ENCODE measurements at places on chromosomes 12 and 14. TPM values are rescaled to one million over a fixed set of nuclear protein-coding genes. Genes with fewer than 3 reads are reported as not detected.

The BMP4 gene
- total RNA-seq: not detected

The SOX5 gene
- total RNA-seq: 394 TPM

The HOXC6 gene
- not detected for total RNA-seq

The KRT74 gene
- not detected for total RNA-seq

The ZFHX2 gene
- total RNA-seq: 5.0 TPM

The EFS gene
- 24.1 TPM for total RNA-seq

The NEUROD4 gene
- 4.4 TPM for total RNA-seq

The SERPINA12 gene
- not detected for total RNA-seq

The SLC11A2 gene
- 154 TPM for total RNA-seq

The CLECL1 gene
- total RNA-seq: not detected

The MYRFL gene
- 1.3 TPM for total RNA-seq

The UNC79 gene
- 94.2 TPM for total RNA-seq

The ACOT6 gene
- not detected for total RNA-seq

The PLBD1 gene
- total RNA-seq: 0.94 TPM

The ZFYVE21 gene
- total RNA-seq: 54.1 TPM

The CIPC gene
- total RNA-seq: 46.0 TPM

The CRIP1 gene
- 1.6 TPM for total RNA-seq

The KCNC2 gene
- 19.7 TPM for total RNA-seq

The RAP1B gene
- total RNA-seq: 87.0 TPM

The BEST3 gene
- total RNA-seq: 6.6 TPM

The DTX1 gene
- total RNA-seq: 37.2 TPM

The KRT78 gene
- total RNA-seq: not detected

The STRAP gene
- total RNA-seq: 58.2 TPM

The RPL10L gene
- total RNA-seq: not detected

The LMNTD1 gene
- total RNA-seq: not detected

The SLC2A14 gene
- not detected for total RNA-seq

The NKX2-1 gene
- 1.6 TPM for total RNA-seq

The IAPP gene
- not detected for total RNA-seq

The SERPINA1 gene
- 1.9 TPM for total RNA-seq

The AQP6 gene
- total RNA-seq: 0.31 TPM

The MYF6 gene
- total RNA-seq: not detected

The DRAM1 gene
- 0.94 TPM for total RNA-seq
